ENCODE measurements at places on chromosomes 12 and 14.

DNA sequence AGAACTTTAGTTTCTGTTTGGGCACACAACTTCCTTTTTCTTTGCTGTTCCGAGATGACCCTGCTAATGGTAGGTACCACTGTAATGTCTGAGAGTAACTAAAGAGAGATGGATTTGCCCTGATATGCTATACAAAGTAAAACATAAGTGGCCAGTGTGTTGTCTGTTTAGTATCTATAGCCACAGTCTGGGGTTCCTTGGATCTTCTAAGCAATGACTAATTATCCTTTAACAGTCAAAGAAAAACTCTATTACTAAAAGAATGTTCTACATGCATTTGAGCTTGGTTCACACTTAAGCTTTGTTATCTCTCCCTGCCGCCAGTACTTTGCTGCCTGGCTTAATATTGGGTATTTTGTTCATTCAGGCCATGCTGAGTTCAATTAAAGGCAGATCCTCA is 1051.9 kb upstream of the FLRT2 start:
- DNase-seq: no peak

GRCh38 chr12:90828621-90829020 is 126.4 kb downstream of the CCER1 start:
- DNase-seq: no peak

GRCh38 chr14:58882577-58883018 is 244.8 kb downstream of the DACT1 start:
- DNase-seq: no peak

- DNase-seq: no peak
Observed at GRCh38 chr14:100822013-100822412, 3.9 kb upstream of the MEG3 start.

- no peak for DNase-seq
Observed at GRCh38 chr12:5267603-5268423, 164.1 kb upstream of the NTF3 start.

GRCh38 chr14:91140672-91141071 is 26.8 kb downstream of the DGLUCY start:
- DNase-seq: no peak

- DNase-seq: no peak
Observed at GRCh38 chr14:94631536-94632304, 19.5 kb downstream of the SERPINA3 start.

DNA sequence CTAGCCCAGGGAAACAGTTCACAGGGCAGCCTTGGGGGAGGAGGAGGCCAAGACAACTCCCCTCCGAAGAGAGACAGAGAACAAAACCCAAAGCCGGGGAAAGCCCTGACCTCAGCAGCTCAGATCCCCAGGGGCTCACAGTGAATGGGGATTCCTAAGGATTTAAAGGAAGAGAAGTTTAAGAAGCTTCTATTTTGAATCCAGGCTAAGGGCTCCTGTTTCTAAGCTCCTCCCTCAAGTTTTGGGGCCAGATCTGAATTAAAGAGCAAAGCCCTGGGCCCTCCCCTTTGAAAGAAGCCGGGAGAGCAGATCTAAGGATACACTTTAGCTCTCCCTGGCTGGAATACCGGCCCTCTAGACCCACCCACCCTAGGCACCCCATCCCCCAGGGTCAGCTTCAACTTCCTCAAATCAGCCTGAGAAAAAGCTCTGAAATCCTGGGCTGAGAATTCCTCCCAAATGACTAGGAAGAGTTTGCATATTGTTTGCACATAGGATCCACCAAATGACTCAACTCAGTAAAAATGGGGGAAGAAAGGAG is 3.9 kb downstream of the KDM2B start:
- no peak for DNase-seq

- DNase-seq: no peak
Observed at GRCh38 chr14:102939820-102940561, 17.5 kb downstream of the AMN start.

DNA sequence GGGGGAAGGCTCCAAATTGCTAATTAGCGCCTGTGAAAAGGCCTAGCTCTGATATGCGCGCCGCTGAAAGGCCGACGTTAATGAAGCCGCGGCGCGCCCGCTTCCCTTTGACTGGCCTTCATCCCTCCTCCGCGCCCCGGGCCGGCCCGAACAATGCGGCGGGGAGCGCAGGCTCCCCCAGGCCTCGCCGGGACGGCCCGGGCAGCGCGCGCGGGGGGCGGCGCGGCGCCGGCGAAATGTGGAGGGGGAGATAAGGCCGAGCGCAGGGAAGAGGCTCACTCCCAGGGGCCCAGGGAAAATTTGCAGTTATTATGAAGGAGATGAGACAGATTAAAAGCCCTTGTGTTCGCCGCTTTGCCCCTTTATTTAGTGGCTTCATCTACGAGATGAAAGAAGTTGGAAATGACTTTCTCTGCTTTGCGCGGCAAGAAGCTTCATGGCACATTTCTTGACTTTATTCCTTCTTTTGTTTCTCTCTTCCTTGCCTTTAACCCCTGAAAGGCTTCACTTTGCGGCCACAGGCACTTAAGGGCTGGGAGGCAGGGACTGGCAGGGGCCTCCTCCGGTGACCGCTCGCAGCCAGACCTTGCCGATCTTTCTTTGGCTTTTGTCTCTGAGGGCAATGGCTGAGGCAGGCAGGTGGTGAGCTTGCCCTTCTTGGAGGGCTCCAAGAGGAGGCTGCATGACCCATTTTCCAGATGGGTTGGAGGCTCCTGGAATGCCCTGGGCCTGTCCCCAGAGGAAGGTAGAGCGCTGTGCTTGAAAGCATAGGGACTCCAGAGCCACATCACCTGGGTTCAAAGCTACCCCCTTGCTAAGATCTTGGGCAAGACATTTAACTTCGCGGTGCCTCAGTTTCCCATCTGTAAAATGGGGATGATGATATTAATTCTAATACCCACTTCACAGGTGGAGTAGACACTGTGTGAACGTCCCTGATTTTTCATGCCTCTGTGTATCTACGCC is 12.7 kb upstream of the GPATCH2L start:
- no peak for DNase-seq

DNA sequence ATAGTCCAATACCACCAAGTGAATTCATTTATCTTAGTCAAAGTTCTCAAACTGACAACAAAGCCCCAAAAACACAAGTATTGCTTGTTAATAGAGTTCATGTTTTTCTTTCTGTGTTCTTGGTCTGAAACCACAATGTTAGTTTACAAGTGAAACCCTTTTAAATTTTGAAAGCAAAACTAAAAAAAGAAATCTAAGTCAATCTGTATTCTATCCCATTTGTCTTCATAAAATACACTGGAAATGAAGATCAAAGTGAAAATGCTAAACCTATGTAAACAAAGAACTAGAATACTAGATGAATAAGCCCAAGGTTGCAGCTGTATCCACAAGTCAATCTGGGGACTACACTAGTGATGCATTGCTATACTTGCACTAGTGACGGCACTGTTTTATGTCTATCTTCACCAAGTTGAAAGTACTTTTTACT is 10.4 kb downstream of the MAP4K5 start:
- DNase-seq: no peak
